ENCODE measurements at places on chromosomes 1 and 21.

DNA sequence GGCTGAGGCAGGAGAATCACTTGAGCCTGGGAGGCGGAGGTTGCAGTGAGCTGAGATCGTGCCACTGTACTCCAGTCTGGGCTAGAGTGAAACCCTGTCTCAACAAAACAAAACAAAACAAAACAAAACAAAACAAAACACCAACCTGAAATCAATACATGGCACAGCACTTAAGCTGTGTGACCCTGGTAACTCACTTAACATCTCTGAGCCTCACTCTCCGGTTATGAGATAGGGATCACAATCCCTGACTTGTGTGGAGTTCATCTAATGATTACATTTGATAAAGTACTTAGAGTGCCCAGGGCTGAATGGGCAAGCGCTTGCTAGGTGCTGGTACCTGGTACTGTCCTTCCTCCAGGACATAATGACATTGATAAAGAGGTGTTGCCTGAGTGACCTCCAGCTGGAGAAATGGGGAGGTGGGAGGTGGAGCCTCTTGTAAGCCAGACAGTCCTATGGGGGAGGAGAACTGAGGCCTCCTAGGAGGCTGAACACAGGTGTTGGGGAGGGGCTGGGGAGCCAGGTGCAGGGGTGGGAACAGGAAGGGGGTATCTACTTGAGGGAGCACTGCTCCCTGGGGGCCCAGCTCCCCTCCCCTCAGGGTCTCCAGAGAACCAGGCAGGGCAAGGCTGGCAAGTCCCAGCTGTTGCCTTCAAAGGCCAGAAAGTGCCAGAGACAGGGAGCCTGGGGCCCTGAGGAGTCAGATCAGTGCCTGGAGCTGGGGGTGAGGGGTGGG, 17.9 kb downstream of the FOXO6 start:
- DNase-seq = no peak

DNA sequence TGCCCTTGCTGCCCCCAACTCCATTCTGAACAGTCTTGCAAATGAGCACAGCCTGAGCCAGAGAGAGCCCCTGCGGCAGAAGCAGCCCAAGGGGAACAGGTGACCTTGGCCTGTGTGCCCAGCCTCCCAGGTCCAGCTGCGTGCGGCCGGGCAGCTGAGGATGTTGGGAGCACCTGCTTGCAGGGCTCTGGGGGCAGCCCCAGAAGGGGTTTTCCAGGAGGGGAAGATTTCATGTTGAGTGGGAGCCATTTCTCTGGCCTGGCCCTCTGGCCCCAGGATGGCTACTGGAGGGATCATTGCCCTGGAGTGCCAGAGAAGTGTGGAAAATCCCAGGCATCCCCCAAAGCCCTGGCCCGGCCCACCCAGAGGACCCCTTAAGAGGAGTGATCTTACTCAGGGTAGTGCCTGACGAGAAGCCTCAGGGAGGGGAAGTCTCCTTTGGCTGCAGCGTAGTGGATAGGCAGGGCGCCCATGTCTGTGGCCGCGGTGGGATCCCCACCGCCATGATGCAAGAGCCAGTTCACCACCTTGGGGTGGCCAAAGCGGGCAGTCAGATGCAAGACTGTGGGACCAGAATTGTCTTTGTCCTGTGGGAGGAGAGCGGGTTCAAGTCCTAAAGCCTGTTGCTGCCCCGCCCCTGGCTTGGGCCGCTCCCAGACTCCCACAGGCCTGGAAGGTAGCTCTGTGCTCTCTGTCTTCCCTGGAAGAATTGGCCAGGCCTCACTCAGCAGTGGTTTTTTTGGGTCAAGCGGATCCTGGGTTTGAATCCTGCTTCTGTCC, 20.6 kb upstream of the RNU1-4 start:
- no peak for DNase-seq

DNA sequence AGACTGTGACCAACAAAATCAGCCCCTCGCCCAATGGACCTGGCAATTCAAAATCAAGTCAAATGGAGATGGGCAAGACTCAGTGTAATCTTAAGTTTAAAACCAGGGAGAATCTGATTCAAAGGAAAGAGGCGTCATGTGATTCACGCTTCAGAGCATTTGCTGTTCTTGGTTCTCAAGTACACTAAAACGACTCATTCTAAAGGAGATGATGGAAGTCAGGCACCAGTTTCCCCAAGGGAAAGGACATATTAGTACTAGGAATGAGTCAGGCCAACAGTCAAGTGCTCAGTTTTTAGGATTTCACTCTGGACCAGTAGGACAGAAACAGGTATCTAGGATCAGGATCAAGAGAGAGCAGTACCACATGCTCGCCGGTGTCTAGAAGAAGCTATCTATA, 429.6 kb downstream of the PLPP3 start:
- DNase-seq = no peak

GRCh38 chr1:230031131-230031530, 35.9 kb upstream of the GALNT2 start:
- DNase-seq = peak; percentile 10

- no peak for DNase-seq
Observed at GRCh38 chr1:21559788-21560567, 50.8 kb downstream of the ALPL start.

DNA sequence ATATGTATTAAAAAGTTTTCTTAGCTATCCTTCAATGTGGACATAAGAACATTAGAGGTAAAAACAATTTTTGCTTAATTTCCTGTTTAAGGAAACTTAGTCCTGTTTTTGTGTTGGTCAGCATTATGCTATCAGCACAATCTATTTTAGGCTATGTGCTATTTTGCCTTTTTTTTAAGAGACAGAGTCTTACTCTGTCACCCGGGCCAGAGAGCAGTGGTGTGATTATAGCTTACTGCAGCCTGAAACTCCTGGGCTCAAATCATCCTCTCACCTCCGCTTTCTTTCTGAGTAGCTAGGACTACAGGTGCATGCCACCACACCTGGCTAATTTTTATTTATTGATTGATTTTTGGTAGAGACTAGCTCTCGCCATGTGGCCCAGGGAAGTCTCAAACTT, 199.1 kb upstream of the TMPRSS15 start:
- DNase-seq = no peak

DNA sequence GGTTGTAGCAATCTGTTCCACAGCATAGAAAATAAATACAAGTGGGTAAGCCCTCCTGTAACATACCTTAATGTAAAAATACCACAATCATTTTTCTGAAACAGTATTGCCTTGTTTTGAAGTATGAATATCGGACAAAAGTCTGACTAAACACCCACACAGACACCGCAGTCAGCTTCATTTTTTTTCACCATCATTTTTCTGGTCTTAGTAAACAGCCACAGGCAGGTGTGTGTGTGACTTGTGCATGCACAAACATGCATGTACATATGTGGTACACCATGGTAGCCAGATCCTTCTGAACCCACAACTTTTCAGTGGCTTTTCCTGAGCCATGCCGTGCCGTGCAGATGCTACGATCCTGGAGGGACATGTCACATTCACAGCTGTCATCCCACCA, 261.7 kb downstream of the PCP4 start:
- DNase-seq = no peak

Data from stimulated activated CD4-positive, alpha-beta T cell treated with anti-CD3 and anti-CD28 coated beads, Interleukin-15, amount 100 ng/mL, for 48 hours (primary cell).